ENCODE measurements at places on chromosomes 5 and 9. TPM values are rescaled to one million over a fixed set of nuclear protein-coding genes. Genes with fewer than 3 reads are reported as not detected.
A peak's percentile ranks its signal among the peaks of the same experiment; 100 is the strongest.

DNA sequence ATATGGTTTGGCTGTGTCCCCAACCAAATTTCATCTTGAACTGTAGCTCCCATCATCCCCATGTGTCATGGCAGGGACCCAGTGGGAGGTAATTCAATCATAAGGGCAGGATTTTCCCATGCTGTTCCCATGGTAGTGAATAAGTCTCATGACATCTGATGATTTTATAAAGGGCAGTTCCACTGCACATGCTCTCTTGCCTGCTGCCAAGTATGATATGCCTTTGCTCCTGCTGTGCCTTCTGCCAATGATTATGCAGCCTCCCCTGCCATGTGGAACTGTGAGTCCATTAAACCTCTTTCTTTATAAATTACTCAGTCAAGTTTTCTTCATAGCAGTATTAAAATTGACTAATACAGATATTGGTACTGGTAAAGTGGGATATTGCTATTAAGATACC lies 42.4 kb downstream of the MARCHF11 start:
- no peak for DNase-seq

DNA sequence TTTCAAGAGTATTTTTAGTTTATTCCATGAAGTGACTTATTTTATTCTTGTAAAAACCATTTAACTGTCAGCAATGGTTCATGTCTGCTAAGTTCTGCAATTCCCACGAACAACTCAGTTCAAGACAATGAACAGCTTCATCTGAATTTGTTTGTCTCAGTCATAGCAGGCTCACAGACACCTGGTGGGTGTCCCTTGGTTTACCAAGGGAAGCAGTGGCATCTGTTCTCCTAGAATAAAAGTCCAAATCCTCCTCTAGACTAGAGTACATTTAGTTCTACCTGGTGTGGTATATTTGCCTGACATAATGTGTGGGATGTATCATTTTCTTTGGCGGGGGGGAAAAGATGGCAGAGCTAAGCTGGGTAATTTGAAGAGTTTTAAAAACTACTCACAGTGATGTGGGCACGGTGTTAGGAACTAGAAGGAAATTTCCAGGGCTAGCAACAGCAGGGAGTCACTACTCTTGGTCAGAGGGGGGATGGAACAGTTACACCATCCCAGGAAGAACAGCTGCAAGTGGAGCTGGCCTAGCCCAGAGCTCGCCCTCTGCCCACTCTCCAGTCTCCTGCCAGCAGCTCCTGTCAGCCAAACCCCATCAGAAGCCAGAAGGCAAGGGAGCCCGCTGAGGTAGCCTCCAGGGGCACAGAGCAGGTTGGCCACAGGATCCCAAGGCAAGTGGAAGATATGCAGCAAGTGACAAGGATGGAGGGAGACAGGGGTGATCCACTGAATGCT lies 100.3 kb downstream of the PJA2 start:
- no peak for DNase-seq

IRF1 gene
- 50.1 TPM for total RNA-seq

GRCh38 chr5:172005708-172006320 lies 624 bp downstream of the FBXW11 start:
- DNase-seq, result peak; percentile 71

DNA sequence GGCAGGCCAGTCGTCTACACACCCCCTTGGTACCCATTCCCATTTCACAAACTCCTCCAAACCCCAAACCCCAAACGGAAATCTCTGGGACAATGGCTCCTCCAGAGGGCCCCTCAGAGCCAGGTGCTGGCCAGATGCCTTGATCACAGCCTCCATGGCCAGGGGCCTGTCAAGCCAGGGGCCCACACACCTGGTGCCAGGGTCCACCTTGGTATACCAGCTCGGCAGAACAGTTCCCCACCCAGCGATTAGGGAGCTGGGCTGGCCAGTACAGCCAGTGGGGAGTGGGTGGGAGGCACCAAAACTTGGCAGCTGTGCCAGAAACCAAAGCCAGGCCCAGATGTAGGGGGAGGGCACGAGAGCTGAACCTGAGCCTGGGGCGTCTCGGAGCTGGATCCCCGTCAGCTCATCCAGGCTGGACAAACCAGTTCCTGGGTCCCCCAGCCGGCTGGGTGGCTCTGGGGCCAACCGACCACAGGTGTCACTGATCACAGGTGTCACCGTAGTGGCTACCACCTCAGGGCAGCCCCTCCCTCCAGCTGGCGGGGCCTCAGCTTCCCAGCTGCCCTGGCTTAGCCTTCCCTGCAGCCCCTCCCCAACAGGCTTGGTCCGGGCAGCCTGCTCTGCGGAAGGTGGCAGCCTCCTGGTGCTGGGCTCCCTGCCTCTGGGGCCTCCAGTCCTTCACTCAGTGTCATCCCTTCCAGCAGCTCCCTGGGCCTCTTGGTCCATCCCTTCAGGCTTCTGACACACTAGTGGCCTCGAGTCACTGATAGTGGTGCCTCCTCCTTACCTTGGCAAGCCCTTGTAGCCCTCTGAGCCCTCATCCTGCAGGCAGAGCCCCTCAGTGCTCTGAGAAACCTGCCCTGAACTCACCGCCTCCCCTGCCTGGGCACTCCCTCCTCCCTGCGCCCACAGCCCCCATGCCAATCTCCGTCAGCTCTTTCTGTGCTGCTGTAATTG lies 6.6 kb upstream of the RMND5B start:
- peak; percentile 82 for DNase-seq

- DNase-seq, result no peak
Observed at GRCh38 chr9:129027224-129027684, 877 bp downstream of the SH3GLB2 start.

DNA sequence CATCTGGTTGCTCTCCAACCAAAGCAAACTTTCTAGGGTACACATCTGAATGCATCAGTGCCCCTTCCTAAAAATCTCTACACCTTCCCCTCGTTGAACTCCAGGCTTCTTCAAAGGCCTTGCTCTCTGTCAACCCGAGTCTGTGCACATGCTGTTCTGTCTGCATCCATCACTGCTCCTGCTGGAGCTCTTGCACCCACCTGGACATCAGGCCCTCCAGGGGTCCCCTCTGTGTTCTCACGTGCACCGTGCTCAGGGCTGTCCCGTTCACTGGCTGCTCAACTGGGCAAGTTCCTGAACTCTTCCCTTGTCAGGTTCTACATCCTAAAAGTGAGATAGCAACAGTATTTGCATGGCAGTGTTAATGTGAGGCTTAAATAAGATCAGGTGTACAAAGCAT lies 62.7 kb upstream of the ANGPTL2 start:
- DNase-seq, result no peak

DNA sequence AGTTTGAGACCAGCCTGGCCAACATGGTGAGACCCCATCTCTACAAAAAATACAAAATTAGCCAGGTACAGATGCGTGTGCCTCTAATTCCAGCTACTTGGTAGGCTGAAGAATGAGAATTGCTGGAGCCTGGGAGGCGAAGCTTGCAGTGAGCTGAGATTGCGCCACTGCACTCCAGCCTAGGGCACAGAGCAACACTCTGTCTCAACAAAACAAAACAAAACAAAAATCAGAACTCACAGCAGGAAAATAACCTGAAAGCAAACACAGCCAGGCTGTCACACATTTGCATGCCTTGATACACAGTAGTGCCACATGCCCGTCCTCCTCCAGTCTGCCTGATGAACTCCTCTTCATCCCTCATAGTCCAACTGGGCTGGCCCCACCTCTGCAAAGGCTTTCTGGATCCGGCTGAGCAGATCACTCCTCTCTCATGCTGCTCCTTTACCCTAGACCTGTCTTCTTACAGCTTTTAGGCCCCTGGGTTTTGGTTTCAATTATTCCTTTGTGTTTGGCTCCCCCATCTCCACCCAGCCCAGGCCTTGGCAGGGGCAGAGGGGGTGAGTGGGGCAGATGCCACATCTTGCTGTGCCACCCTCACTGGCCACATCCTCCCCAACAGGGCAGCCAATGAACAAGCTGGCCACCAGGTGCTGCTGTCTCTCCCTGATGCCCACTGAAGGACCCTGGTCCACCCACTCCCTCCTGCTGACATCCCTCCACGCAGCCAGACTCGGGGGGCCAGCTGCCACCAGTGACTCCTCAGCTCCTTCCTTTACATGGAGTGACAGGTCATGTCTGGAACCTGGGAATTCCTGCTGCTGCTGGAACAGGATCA lies 62.0 kb upstream of the GGTA1 start:
- no peak for DNase-seq

GRCh38 chr5:119290161-119290569 lies 65.7 kb upstream of the TNFAIP8 start:
- no peak for DNase-seq

PRRT1B gene
- total RNA-seq, result 5.6 TPM

GRCh38 chr9:23441275-23441674 lies 384.8 kb downstream of the ELAVL2 start:
- DNase-seq, result no peak

GRCh38 chr9:37746448-37747270 lies 6.9 kb upstream of the TRMT10B start:
- DNase-seq, result no peak
